Muscle of back (tissue), 13 donors: ENCODE measurements at places on chromosomes 3 and 15.

DNA sequence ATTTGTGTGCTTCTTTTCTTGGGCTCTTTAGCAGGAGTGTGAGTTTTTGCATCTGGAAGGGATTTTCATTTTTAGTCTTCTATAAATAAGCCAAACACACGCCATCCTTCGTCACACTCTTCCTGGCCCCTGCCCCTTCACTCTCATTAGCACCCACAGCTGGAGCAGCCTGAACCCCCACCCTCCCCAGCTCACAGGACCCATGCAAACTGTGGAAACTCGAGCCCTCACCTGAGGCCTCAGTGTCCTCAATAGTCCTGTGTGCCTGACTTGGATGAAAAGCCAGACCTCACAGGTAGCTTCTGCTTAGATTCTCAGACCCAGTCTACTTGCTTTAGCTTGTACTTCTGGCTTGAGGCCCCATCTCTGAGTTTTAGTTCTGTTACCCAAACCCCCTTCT, 167.9 kb downstream of the MTHFS start:
- DNase-seq, result no peak

GRCh38 chr3:152328841-152329240, 60.1 kb downstream of the MBNL1 start:
- peak; percentile 40 for DNase-seq

GRCh38 chr3:30075514-30075913, 530.9 kb upstream of the TGFBR2 start:
- no peak for DNase-seq

DNA sequence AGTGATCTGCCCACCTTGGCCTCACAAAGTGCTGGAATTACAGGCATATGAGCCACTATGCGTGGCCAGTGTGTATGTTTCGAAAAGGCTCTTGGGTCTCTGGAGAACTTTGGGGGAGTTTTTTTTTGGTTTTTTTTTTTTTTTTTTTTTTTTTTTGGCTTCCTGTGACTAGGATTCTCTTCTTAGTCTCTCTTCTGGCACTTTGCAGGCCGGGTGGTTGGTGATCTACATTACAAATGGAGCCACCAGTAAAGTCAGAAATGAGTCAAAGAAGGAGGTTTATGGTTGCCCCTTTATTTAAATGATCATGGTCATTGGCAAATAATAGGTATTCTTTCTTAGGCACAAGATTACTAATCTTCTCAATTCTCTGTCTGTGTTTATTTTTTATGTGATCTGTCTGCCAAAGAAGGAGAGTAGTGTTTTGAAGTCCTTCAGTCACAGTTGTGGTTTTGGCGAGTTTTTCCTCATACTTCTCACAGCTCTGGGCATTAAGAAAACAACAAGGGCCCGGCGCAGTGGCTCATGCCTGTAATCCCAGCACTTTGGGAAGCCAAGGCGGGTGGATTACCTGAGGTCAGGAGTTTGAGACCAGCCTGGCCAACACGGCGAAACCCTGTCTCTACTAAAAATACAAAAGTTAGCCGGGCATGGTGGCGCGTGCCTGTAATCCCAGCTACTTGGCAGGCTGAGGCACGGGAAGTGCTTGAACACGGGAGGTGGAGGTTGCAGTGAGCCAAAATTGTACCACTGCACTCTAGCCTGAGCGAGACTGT, 38.3 kb downstream of the PDE8A start:
- no peak for DNase-seq

- DNase-seq, result peak; percentile 64
Measured at GRCh38 chr3:194537732-194538247, 51.0 kb upstream of the ATP13A3 start.

- DNase-seq, result no peak
Measured at GRCh38 chr15:69668963-69669362, 216.3 kb downstream of the RPLP1 start.

- no peak for DNase-seq
Measured at GRCh38 chr3:129618186-129618820, 11.8 kb upstream of the PLXND1 start.

DNA sequence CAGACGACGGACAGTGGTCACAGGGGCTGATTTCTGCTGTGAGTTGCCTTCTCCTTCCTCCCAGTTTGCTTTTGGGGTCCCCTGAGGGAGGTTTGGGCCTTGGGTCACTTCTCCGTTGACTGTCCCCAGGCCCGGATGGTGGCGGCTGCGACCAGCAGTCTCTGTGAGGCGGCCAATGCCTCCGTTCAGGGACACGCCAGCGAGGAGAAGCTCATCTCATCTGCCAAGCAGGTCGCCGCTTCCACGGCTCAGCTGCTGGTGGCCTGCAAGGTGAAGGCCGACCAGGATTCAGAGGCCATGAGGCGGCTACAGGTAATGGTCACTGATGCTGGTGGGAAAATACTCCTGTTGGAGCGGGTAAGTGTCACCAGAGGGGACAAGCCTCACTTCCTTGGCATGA, 206.8 kb upstream of the TPM1 start:
- DNase-seq, result no peak

DNA sequence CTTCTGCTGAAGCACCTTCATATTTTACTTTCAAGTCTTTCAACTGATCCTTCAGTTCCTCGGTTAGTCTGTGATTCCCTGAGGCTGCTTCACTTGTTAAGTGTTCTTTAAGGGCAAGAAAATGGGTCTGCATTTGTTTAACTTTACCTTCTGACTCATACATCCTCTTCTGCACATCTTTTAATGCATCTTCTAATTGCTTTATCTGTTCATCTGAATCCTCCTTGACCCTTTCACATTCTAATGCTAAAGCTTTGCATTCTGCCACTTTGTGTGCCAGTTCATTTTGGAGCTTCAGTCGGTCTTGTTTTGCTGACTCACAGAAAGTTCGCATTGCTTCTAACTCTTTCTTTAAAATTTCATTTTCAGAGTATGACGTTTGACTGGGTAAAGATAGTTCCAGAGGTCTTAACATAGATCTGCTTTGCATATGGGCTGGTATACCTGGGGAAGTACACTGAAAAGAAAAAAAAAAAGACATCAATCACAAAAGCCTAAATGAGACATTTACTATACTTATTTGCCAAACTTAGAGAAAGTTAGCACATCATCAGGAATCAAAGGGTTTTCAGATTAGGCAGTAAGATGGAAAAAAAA, 94.3 kb downstream of the UACA start:
- DNase-seq, result no peak

DNA sequence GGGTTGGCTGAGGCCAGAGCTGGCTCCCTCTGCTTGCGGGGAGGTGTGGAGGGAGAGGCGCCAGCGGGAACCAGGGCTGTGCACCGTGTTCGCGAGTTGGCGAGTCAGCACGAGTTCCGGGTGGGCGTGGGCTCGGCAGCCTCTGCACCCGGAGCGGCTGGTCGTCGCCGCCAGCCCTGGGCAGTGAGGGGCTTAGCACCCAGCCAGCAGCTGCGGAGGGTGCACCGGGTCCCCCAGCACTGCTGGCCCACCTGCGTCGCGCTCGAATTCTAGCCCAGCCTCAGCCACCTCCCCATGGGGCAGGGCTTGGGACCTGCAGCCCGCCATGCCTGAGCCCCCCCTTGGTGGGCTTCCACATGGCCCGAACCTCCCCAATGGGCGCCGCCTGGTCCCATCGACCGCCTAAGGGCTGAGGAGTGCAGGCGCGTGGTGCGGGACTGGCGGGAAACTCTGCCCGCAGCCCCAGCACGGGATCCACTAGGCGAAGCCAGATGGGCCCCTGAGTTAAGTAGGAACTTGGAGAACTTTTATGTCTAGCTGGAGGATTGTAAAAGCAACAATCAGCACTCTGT, 125.6 kb downstream of the FRMD4B start:
- DNase-seq, result no peak

- DNase-seq, result no peak
Measured at GRCh38 chr15:95609096-95609495, 721.4 kb upstream of the NR2F2 start.

GRCh38 chr3:105222568-105223093, 144.1 kb upstream of the ALCAM start:
- no peak for DNase-seq

DNA sequence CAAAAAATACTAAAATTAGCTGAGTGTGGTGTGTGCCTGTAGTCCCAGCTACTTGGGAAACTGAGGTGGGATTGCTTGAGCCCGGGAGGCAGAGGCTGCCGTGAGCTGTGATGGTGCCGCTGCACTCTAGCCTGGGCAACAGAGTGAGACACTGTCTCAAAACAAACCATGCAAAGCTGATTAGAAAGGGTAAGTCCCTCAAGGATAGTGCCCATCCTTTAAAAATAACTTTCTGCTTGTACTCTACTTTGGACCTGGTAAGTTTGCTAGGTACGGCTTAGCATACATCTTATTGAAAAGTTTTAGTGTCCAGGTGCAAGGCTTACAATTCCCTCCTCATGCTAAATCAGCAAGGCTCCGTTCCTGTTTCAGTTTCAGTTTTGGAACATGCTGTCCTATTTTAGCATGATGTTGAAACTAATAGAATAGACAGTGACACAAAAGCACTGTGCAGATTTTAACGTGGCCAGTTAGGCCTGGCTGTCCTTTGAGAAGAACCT, 21.4 kb downstream of the FEM1B start:
- DNase-seq, result peak; percentile 39

GRCh38 chr3:112253301-112253971, 40.6 kb downstream of the SLC9C1 start:
- DNase-seq, result no peak

DNA sequence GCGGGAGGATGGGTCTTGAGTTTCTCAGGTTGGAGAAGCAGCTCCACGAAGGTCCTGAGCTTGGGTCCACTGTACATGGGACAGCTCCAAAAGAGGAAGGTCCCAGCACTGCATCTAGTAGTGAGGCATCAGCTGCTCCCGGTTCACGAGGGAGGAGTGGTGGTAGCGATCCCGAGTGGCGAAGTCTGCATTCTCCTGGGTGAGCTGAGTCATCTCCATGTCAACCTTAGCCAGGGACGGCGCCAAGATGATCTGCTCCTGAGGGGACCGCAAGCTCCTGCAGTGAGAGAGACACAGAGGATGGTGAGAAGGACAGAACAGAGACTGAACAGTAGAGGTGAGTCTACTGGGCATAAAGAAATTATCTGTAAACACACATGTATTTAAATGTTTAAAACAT, 28.0 kb upstream of the HEG1 start:
- DNase-seq, result no peak

DNA sequence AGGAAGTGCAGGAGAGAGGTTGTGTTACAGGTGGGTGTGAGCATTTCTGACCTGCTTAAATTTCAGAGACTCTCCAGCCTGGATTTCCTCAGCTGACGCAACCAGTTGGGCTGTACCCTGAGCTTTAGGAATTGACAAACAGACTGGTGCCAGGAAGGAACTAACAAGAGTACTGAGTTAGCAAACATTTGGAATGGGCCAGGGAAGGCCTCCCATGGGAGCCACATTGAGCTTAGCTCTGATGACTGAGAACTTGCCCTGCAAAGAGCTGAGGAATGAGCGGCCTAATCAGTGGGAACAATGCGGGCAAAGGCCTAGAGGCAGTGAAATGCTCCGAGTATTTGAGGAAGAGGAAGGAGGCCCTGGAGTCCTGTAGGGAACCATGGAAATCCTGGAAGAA, 254.2 kb downstream of the FEZF2 start:
- no peak for DNase-seq

DNA sequence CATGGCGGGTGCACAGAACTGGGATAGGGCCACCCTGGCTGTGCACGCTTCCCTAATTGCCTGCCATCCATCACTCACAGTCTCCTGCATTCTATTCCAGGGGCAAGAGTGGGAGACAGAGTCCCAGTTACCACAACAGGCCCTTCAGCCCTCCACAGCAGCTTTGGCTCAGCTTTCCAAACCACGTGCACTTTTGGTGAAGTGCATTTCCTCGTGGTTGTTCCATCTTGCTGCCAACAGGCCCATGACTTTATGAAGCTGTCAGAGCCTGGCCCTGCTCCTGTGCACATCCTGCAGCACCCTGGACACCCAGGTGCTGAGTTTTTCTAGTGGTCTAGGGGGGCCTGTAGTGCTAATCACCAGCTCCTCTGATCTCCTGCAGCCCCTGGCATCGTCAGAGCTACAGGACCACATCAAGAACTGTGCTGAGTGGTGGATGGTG, 110.2 kb downstream of the ADCY5 start:
- DNase-seq, result no peak

- no peak for DNase-seq
Measured at GRCh38 chr3:7368597-7368996, 507.7 kb downstream of the GRM7 start.

DNA sequence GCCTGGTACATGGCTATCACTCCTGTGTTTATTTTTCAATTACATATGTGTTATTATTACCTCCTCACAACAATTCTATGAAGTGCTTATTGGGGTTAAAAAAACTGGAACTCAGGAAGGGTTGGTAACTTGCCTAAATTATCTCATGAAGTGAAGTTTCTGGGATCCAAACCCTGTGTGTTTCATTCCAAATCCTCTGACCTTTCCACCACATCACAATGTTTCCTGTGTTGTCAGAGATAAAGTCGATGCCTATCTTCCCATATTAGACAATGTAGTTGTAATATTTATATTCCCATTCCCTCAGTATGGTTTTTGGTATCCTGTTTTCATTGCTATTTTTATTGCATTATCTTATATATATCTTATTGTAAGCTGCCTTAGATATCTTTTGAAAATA, 269.1 kb upstream of the CFAP20DC start:
- DNase-seq, result peak; percentile 36

DNA sequence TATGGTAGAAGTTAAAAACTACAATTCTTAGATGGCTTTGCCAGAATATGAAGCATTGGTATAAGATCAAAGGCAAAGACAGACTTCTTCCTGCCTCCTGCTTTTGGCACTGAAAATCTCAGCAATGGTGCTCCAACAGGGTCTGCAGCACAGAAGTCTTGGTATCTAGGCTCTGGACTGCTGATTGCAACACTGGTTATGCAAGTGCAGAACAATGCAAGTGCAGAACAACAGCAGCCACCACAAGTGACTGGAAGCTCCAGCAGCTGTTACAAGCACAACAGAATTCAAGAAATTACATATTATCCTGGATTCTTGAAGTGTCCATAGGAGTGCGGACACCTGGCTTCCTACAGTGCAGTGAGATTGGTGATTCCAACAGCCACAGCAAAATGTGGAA, 33.7 kb downstream of the ZBTB20 start:
- no peak for DNase-seq

DNA sequence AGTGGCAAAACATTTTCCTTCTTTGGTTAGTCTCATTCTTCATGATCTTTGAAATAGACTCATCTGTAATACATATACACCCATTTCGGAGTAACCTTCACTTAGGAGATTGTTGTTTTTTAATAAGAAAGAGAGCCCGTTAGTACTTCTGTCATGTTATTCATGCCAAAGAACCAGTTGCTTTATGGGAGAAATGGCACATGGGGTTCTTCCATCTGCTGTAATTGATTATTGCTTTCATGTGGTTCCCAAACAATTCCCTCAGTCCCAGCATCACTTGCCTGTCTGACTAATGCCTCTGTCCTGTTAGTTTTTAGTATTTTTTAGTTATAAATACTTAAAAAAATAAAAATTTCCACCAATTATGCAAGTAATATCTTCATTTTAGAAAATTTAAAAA, 33.8 kb upstream of the FAH start:
- DNase-seq, result no peak

DNA sequence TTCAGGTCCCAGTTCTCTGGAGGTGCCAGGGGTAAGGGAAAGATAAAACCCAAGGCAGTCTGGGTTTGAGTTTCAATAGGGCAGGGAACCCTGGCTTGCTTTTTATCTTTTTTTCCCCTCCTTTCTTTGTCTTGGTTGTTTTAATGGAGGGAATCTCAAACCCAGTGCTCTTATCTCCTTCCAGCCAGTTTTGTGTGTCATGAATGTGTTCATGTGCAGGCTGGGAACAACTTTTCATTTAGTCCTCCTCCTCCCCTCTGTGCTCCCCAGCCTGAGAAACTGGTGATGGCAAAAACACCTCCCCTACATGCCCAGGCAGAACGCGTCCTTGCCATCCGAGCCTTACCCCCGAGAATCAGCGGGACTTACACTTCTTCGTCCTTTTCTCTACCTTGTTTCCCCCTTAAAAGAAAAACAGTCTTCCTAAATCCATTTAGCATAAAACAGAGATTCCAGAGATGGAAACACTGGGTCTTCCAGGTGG, 10.9 kb downstream of the SEMA3G start:
- no peak for DNase-seq
